ENCODE measurements at places on chromosomes 3 and 15.

DNA sequence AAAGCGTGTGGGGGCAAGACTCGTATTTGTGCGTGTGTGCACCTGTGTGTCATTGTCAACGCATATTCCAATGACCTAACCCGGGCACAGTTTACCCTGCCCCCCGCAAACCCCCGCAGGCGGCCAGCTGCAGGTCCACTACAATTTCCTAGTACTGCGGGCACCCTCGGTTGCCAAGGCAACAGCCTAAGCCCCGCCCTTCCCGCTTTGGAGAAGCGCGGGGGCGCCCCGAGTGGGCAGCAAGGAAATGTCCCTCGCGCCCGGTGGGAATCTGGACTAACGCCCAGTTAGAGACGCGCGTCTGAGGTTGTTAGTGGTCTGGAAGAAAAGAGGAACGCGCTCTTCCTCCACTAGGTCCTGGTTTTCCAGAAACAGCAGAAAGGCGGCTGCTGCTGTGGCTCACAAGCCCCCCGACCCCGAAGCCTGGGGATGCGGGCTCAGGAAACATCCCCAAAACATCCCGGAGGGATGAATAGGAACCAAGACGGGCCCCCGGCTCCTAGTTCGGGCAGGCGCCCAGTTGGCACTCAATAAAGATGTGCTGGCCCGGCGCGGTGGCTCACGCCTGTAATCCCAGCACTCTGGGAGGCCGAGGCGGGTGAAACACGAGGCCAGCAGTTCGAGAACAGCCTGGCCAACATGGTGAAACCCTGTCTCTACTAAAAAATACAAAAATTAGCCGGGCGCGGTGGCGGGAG lies 1.1 kb downstream of the ABHD14A start:
- peak; percentile 65 for DNase-seq

GRCh38 chr3:53255423-53255774 lies 423 bp downstream of the TKT start:
- DNase-seq, result no peak

DNA sequence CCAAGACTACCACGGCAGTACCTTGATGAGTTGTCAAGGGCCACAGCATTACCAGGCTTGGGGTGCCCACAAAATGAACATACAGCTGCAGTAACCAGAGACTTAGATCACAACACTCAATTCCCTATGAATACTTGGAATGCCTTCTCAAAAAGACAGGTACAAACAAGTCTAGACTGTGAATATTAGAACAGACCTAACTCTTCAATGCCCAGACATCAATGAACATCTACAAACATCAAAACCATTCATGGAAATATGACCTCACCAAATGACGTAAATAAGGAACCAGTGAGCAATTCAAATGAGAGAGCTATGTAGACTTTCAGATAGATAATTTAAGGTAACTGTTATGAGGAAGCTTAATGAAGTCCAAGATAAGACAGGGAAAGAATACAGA lies 185.1 kb upstream of the POU1F1 start:
- no peak for DNase-seq

DNA sequence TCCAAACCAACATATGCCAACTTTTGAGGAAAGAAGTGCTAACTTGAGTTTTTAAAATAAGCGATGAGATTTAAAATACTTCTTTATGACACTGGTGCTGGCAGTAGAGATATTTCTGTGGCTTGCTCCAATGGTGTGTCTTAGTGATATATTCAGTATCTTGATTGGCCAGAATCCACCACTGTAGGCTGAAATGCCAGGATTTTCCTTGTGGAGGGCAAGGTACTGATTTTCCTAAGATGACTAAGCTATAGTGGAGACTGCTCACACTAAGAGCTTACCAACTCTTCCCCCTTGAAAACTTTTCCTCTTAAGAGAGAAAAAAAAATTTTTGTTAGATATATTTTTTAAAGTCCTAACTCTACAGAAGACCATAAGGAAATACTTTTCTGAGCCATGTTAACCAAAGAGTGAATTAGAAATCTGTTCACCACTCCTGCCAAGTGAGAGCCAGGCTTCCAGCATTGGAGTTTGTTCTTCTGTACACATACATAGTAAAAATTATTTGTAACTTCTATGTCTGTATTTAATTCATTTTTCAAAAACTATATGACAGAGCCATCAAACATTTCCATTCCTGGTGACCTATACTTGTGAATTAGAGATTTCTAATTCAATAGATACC lies 109.1 kb downstream of the PPP2R3A start:
- no peak for DNase-seq

GRCh38 chr3:135191708-135192107 lies 396.6 kb downstream of the EPHB1 start:
- peak; percentile 46 for DNase-seq

- DNase-seq, result peak; percentile 84
Measured at GRCh38 chr15:57323806-57324589, 52.3 kb upstream of the CGNL1 start.

- no peak for DNase-seq
Measured at GRCh38 chr3:27253391-27253790, 115.8 kb downstream of the NEK10 start.

DNA sequence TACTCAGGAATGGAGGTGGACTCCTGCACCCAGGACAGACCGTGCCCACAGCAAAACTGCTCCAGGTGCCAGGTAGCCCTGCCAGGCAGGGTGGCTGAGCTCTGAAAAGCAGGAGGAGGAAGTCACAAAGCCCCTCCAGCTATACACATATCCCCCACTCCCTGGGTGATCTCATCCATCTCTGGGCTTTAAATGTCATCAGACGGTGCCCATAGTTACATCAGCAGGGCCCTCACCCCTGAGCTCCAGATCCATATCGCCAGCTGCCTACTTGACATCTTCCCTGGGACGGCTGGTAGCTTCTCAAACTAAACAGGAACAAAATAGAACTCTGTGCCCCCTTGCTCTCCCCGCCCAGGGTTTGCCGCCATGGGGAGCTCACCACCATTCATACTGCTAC lies 87.7 kb downstream of the MEGF11 start:
- no peak for DNase-seq
